ENCODE measurements at places on chromosomes 1 and 21.

DNA sequence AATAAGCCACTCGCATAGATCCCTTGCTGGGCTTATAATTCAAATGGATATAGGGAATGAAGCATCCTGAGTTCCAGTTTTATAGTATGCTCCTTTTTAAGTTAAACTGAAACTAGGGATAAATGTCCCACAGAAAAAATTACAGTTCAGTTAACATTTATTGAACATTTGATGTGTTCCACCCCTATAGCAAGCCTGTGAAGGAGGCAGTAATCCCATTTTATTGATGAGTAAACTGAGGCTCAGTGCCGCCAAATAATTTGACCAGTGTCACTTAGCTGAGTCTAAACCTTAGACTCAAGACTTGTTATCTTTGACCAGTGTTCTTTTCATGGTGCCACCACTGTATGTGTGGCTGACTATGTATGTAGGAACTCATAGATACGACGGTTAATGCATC is 22.4 kb downstream of the URB2 start:
- no peak overlapping the region for H3K27ac ChIP-seq
- peaks cover 30% of the 10 kb centered on the region for H3K36me3 ChIP-seq
- no peaks in the 10 kb centered on the region for H3K4me1 ChIP-seq
- no peak for DNase-seq
- no peaks in the 10 kb centered on the region for H3K27me3 ChIP-seq

GRCh38 chr1:43636006-43636641 is 13.8 kb upstream of the KDM4A start:
- DNase-seq, result no peak
- no peaks in the 10 kb centered on the region for H3K36me3 ChIP-seq
- H3K27me3 ChIP-seq, result no peaks in the 10 kb centered on the region
- H3K4me3 ChIP-seq, result no peak overlapping the region

- no peak overlapping the region for H3K4me3 ChIP-seq
- no peak for DNase-seq
- H3K4me1 ChIP-seq, result no peaks in the 10 kb centered on the region
- no peaks in the 10 kb centered on the region for H3K27me3 ChIP-seq
- no peak overlapping the region for H3K27ac ChIP-seq
These were observed 14.7 kb upstream of the MYSM1 start for GRCh38 chr1:58714544-58714943.

DNA sequence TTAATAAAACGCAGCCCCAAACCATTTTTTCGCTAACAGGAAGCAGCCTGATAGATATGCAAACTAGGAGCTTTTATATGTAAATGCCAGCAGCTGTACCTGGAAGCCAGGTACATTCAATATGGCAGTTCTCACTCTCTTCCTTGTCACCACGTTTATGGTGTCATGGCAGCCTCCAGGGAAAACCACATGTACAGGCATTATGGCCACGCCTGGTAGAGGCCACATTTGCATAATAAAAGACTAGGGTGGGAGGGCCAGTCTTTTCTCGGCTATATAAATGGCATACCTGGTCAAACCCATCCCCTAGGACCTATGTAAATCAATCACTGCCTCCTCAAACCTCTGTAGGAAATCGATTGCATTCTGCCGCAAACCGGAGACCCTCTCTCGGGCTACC is 247.5 kb downstream of the NEGR1 start:
- H3K4me3 ChIP-seq, result no peak overlapping the region
- H3K36me3 ChIP-seq, result no peaks in the 10 kb centered on the region
